Stimulated activated CD4-positive, alpha-beta T cell treated with anti-CD3 and anti-CD28 coated beads, TNF-alpha, amount 100 ng/mL, for 4 hours (primary cell): ENCODE measurements at places on chromosomes 5 and 9.

- DNase-seq = no peak
These were observed 387.2 kb downstream of the ARHGEF28 start for GRCh38 chr5:74013222-74013621.

GRCh38 chr9:6040077-6040476, 24.7 kb upstream of the RANBP6 start:
- DNase-seq = no peak

DNA sequence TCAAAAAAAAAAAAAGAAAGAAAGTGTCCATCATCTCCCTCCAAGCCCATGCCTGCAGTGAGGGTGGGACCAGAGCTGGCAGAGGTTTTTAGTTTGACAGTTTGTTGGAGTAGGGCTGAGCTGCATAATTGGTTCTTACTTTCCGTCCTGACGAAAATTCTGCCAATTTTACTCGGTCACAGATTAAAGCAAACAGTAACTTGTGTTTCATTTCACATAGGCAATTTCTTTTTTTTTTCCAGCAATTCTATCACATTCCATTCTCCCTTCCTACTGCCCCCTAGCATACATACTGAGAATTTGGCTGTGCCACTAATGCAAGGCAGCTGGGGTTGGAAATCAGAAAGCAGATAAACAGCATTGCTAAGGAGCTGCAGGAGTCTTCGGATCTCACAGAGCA, 132.4 kb downstream of the FRMD3 start:
- DNase-seq = no peak

DNA sequence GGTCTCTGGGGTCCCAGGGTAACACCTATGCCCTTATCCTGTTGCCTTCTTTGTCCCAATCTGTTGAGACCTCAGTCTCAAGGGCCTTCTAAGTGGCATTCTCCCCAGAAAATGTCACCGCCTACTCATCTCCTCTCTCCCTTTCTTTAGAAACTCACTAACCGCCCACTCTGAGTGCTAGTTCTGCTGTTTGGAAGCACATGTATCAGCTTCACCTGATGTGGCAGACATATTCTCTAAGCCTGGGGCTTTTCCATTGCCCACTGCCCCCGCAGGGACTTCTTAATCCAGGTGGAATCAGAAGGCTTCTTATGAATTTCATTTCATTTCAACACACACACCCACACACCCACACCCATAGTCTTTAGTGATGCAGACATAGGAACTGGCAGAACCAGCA, 165.1 kb downstream of the ASTN2 start:
- no peak for DNase-seq

DNA sequence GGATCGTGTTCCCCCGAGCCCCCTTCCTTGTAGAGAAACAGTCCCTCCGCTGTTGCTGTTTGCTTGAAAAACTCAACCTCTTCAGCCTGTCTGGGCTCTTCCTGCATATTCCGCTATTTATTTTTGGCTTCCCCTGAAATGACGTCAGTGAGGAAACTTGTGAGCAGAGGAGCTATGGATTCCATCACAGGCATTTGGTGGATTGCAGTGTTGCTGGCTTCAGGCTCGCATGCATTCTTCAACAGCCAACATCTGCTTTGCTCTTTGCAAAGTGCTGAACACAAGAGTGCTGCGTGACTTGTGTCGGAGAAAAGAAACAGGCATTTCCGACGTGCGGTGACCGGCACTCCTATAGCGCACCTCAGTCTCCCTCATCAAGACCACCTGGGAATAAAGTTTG, 232.7 kb downstream of the RFK start:
- no peak for DNase-seq

GRCh38 chr5:154238776-154239481, 48.4 kb downstream of the GALNT10 start:
- no peak for DNase-seq

DNA sequence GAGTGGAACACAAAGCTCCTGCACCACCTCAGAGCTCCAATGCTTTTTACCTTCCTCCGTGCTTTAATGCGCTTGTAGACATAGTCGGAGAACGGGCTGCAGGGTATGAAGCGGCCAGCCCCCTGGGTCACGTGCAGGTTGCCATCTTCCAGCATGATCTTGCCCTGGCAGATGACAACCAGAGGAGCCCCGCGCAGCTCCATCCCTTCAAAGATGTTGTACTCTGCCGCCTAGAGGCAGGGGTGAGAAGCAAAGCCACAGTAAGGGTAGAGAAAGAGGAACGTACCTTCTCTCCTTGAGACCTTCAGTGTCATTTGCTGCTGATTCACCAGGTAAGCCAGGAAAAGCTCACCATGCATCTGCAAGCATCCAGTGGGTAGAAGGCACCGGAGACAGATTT, 112.3 kb downstream of the DPYSL3 start:
- DNase-seq = no peak

DNA sequence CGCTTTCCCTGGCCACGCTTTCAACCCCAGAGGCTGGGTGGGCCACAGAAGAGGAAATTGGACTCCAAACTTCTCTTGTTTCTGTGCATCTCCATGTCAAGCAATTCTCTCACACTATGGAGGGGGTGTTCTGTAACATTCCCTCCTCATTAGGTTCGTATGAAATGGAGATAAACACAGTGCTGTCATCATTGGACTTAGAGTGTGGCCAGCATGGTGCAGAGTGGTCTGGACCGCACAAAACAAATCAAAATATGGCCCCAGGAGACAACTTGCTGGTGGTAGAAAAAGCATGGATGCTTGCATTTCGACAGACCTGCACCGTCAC, 655.2 kb downstream of the BNC2 start:
- DNase-seq = no peak

GRCh38 chr5:110371725-110372041, 354.8 kb downstream of the TMEM232 start:
- no peak for DNase-seq

GRCh38 chr5:111603446-111603827, 91.1 kb upstream of the STARD4 start:
- DNase-seq = no peak

DNA sequence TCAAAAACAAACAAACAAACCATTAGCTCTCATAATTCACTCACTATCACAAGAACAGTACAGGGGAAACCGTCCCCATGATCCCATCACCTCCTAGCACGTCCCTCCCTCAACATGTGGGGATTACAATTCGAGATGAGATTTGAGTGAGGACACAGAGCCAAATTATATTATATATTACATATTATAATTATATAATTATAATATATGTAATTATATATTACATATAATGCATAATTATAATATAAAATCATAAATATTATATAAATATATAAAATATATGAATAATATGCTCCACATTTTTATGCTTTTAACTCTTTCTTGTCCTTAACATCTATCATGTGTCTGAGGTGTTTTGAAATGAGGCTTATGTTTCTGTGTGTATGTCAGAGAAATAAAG, 3.4 kb upstream of the C9 start:
- no peak for DNase-seq
